ENCODE measurements at places on chromosomes 7 and 10. TPM values are rescaled to one million over a fixed set of nuclear protein-coding genes. Genes with fewer than 3 reads are reported as not detected.
A peak's percentile ranks its signal among the peaks of the same experiment; 100 is the strongest.

Gene TMEM196
- not detected for total RNA-seq

Gene AKR1C1
- 1.0 TPM for total RNA-seq

Gene PTN
- not detected for total RNA-seq

Gene PNLIPRP3
- not detected for total RNA-seq

Gene CLDN4
- not detected for total RNA-seq

Gene SPDYE2
- not detected for total RNA-seq

Gene SLC39A12
- not detected for total RNA-seq

Gene NKX6-2
- total RNA-seq, result not detected

Gene CFAP43
- total RNA-seq, result not detected

Gene EBF3
- not detected for total RNA-seq

DNA sequence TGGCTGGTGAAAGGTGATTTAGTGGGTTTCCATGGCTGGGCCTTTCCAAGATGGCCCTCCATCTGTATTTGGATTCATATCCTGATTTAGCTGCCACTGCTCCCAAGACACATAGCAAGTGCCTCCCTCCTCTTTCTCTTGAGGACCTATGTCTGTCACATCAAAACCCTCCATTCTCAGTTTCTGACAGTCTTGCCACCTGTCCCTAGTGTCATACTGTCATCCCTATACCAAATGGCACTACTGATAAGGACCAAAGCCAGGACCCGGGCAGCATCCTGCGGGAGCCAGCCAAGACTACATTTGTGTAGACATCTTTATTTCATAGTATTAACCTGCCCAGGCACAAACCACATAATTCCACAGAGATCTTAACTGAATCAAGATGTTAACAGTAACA lies 34.8 kb downstream of the PNLIPRP2 start:
- no peak overlapping the region for H3K27ac ChIP-seq
- DNase-seq, result no peak

DNA sequence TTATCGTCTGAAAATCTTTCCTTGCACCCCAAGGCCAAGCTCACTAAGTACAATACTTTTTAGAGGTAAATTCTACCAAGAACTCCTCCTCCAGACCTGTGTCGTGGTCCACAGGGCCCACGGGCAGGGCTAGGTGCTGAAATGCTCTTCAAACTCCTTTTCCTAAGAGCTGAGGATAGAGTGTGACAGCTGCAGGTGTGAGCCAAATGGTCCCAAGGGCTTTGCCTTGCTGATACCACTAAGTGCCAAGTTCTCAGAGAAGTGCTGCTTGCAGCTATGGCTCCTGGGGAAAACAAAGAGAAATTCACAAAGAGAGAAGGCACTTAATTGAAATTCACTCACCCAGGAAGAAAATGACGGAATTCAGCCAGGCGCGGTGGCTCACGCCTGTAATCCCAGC lies 868.9 kb upstream of the AUTS2 start:
- no peaks in the 10 kb centered on the region for H3K27me3 ChIP-seq
- no peaks in the 10 kb centered on the region for H3K36me3 ChIP-seq
- no peak overlapping the region for H3K4me3 ChIP-seq
- DNase-seq, result no peak

DNA sequence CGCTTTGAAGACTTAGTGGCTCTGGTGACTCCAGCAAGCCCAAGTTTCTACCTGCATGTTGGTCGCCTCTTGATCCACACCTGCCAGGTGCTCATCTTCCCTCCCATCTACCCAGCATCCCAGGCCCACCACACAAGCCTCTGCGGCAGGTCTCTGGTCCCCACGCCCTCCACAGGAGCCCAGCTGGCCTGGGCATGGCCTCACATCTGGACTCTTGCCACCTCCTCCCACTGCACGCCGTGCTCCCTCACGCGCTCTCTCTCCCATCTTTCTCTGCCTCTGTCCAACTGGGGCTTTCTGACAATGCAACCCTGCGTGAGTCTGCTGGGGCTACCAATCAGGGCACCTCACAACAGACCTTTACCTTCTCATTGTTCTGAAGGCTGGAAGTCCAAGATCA lies 50.2 kb upstream of the FGFR2 start:
- H3K27ac ChIP-seq, result no peak overlapping the region
- no peaks in the 10 kb centered on the region for H3K36me3 ChIP-seq
- H3K4me3 ChIP-seq, result no peak overlapping the region
- H3K4me1 ChIP-seq, result no peaks in the 10 kb centered on the region

DNA sequence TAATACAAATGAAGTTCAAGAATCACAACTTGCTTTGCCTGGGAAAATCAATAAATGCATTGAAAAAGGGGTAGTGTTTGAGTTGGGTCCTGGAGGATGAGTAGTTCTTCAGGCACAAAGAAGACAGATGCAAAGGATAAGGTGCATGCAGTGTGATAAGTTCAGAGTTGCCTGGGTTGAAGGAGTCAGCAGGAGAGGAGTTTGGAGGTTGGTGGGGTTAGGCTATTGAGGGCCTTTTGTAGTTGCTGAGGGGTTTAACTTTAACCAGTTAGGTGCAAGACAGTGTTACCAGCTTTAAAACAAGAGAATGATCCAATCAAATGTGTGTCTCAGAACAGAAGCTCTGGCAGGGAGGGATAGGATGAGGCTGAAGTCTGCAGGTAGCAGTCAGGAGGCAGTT lies 44.3 kb upstream of the GLCCI1 start:
- H3K36me3 ChIP-seq, result no peaks in the 10 kb centered on the region
- H3K4me1 ChIP-seq, result peaks cover 30% of the 10 kb centered on the region
- no peaks in the 10 kb centered on the region for H3K27me3 ChIP-seq
- peak overlapping the region; percentile 20 for H3K4me3 ChIP-seq

DNA sequence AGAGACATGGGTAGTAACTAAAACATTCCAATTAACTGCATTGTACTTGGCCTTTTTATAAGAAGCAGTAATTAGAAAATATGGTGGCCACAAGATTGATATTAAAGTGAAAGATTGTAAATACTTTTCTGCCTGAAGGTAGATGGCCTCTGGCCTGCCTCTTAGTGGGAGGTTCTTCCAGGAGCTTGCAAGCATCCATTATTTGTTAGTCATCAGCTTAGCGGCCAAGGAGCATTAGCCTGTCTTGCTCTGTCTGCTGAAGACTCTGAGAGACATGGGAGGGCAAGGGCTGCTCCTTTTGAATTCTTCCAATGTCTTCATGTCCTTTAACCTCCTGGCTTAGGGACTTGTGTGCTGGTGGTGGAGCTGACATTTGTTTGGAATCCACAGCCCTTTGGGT lies 80.4 kb downstream of the TCF7L2 start:
- H3K27me3 ChIP-seq, result peaks cover 17% of the 10 kb centered on the region
- H3K27ac ChIP-seq, result no peak overlapping the region
- H3K4me1 ChIP-seq, result no peaks in the 10 kb centered on the region
- H3K36me3 ChIP-seq, result no peaks in the 10 kb centered on the region
- H3K4me3 ChIP-seq, result no peak overlapping the region

DNA sequence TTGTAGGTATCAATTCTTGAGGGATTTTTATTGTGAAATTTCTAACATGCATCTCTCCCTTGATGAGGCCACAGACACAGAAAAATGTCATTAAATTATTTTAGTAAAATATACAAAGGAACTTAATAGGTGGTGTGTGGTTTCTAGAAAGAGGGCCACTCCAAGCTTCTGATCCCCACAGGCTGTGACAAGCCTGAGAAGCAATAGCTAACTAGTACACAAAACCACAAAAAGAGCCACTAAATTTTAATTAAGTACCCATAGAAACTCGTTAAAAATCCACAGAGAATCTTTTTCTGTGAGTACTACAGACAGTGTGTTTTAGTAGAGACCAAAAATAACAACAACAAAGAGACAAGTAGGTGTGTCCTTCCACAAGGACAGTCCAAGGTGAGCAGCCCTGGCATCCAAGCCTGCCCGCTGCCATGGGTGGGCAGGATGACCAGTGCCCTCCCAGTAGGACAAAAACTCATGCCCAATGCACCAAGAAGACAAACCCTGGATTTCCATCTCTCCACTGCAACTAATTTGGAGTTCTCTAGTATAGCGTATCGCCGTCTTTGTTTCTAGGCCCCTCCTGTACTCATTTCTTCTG lies 81.0 kb downstream of the RNF216 start:
- H3K27ac ChIP-seq, result peak overlapping the region; percentile 94
- peak overlapping the region; percentile 72 for H3K4me3 ChIP-seq
- peaks cover 48% of the 10 kb centered on the region for H3K36me3 ChIP-seq
- peak; percentile 62 for DNase-seq
- peaks cover 8% of the 10 kb centered on the region for H3K27me3 ChIP-seq

- no peaks in the 10 kb centered on the region for H3K36me3 ChIP-seq
- DNase-seq, result peak; percentile 82
- H3K27ac ChIP-seq, result peak overlapping the region; percentile 83
- no peaks in the 10 kb centered on the region for H3K27me3 ChIP-seq
Observed at GRCh38 chr7:140212100-140212881, 35.5 kb upstream of the KDM7A start.

- DNase-seq, result no peak
- H3K27me3 ChIP-seq, result no peaks in the 10 kb centered on the region
Observed at GRCh38 chr7:80666376-80666775, 27.9 kb downstream of the CD36 start.

- peaks cover 58% of the 10 kb centered on the region for H3K36me3 ChIP-seq
- H3K4me1 ChIP-seq, result no peaks in the 10 kb centered on the region
- no peak overlapping the region for H3K27ac ChIP-seq
- DNase-seq, result no peak
- H3K4me3 ChIP-seq, result no peak overlapping the region
Observed at GRCh38 chr10:13206546-13207443, 27.4 kb downstream of the UCMA start.

DNA sequence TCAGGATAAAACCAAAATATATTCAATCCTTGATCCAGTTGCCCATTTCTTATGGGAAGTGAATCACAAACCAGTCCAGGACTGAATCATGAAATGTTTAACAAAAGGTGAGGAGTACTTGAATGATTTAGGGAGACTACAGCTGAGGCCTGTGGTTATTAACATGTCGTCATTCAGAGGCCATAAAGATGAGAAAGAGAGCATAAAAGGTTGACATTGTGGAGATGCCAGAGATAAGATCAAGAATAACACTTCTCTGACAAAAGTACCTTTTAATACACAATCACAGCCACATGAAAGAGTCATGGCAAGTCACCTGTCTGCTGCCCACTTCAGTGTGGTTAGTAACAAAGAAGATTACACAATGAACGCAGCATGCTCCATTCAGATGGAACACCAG lies 1195.7 kb upstream of the SORCS1 start:
- no peak overlapping the region for H3K4me3 ChIP-seq
- no peak for DNase-seq
- H3K4me1 ChIP-seq, result no peaks in the 10 kb centered on the region
- no peaks in the 10 kb centered on the region for H3K27me3 ChIP-seq
- no peak overlapping the region for H3K27ac ChIP-seq

GRCh38 chr10:76397181-76398042 lies 966.0 kb downstream of the LRMDA start:
- no peaks in the 10 kb centered on the region for H3K36me3 ChIP-seq
- no peak overlapping the region for H3K27ac ChIP-seq
- no peak for DNase-seq
- H3K4me3 ChIP-seq, result no peak overlapping the region
- no peaks in the 10 kb centered on the region for H3K27me3 ChIP-seq

GRCh38 chr10:787933-788651 lies 98.6 kb upstream of the DIP2C start:
- no peak overlapping the region for H3K27ac ChIP-seq
- H3K4me1 ChIP-seq, result no peaks in the 10 kb centered on the region
- H3K4me3 ChIP-seq, result no peak overlapping the region
- peaks cover 2% of the 10 kb centered on the region for H3K27me3 ChIP-seq
- peak; percentile 49 for DNase-seq

DNA sequence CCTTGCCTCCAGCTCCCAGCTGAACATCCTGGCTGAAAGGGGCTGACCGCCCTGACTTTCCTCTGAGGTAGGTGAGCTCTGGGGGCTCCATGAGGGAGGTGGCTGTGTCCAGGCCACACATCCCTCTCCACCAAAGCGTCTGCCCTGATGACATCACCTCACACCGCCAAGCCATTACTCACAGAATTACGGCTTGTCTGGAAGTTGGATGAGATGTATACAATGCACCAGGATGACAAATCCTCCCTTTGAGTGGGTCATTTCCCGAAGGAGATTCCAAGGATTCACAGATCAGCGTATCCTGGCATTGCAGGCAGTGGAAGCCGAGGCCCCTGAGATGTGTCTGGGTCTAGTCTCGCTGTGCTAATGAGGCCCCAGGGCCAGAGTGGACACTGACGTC lies 15.1 kb upstream of the RET start:
- H3K27ac ChIP-seq, result no peak overlapping the region
- H3K4me1 ChIP-seq, result no peaks in the 10 kb centered on the region
- no peaks in the 10 kb centered on the region for H3K27me3 ChIP-seq
- H3K36me3 ChIP-seq, result no peaks in the 10 kb centered on the region

GRCh38 chr10:785089-785860 lies 95.8 kb upstream of the DIP2C start:
- peak overlapping the region; percentile 26 for H3K4me3 ChIP-seq
- H3K27ac ChIP-seq, result no peak overlapping the region
- no peaks in the 10 kb centered on the region for H3K4me1 ChIP-seq
- no peak for DNase-seq
- H3K27me3 ChIP-seq, result peaks cover 5% of the 10 kb centered on the region

- no peak overlapping the region for H3K4me3 ChIP-seq
- H3K36me3 ChIP-seq, result no peaks in the 10 kb centered on the region
- no peak for DNase-seq
- H3K27me3 ChIP-seq, result no peaks in the 10 kb centered on the region
Observed at GRCh38 chr7:34452363-34452762, 205.7 kb upstream of the NPSR1 start.

DNA sequence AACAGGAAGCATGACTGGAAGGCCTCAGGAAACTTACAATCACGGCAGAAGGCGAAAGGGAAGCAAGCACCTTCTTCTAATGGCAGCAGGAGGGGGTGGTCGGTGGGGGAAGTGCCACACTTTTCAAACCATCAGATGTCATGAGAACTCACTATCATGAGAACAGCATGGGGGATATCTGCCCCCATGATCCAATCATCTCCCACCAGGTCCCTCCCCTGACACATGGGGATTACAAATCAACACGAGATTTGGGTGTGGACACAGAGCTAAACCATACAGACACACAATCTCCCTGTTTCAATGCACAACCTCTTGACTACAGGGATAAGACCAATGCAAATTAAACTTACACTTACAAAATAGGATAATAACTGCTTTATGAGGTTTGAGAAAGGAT lies 97.6 kb downstream of the SGMS1 start:
- H3K27me3 ChIP-seq, result no peaks in the 10 kb centered on the region
- DNase-seq, result no peak
- peaks cover 10% of the 10 kb centered on the region for H3K4me1 ChIP-seq
- H3K36me3 ChIP-seq, result peaks cover 10% of the 10 kb centered on the region
- no peak overlapping the region for H3K4me3 ChIP-seq
- H3K27ac ChIP-seq, result no peak overlapping the region

GRCh38 chr10:121766426-121766825 lies 161.4 kb downstream of the ATE1 start:
- H3K27ac ChIP-seq, result no peak overlapping the region
- H3K36me3 ChIP-seq, result peaks cover 10% of the 10 kb centered on the region
- no peak for DNase-seq
- H3K4me3 ChIP-seq, result no peak overlapping the region
- no peaks in the 10 kb centered on the region for H3K4me1 ChIP-seq
- H3K27me3 ChIP-seq, result no peaks in the 10 kb centered on the region

- peak overlapping the region; percentile 48 for H3K27ac ChIP-seq
- peaks cover 52% of the 10 kb centered on the region for H3K36me3 ChIP-seq
Observed at GRCh38 chr7:105098863-105099515, 85.0 kb downstream of the KMT2E start.

GRCh38 chr7:151925446-151926335 lies 30.6 kb upstream of the GALNTL5 start:
- H3K36me3 ChIP-seq, result no peaks in the 10 kb centered on the region
- no peak for DNase-seq
- peaks cover 1% of the 10 kb centered on the region for H3K27me3 ChIP-seq
- H3K27ac ChIP-seq, result no peak overlapping the region
- H3K4me3 ChIP-seq, result no peak overlapping the region
